ENCODE measurements at places on chromosomes 1 and 21.

GRCh38 chr1:60527567-60527966 lies 454.0 kb upstream of the C1orf87 start:
- DNase-seq, result no peak

DNA sequence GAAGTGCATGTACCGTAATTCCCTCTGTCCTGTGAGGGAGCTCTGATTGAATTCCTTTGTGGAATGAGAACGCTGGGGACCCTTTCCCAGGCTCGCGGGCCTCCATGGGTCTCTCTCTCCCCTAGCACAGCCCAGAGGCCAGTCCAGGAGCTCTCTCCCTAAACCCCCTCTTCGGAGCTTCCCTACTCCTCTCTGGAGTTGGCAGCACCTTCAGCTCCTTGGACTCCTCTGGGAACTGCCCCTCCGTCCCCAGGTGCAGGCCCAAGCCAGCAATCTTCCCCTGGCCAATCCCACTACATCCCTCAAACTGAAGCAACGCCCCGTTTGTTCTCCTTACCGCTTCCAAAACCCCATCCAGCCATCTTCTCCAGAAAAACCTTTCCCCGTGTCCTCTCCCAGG lies 10.5 kb upstream of the SYNC start:
- no peak for DNase-seq

DNA sequence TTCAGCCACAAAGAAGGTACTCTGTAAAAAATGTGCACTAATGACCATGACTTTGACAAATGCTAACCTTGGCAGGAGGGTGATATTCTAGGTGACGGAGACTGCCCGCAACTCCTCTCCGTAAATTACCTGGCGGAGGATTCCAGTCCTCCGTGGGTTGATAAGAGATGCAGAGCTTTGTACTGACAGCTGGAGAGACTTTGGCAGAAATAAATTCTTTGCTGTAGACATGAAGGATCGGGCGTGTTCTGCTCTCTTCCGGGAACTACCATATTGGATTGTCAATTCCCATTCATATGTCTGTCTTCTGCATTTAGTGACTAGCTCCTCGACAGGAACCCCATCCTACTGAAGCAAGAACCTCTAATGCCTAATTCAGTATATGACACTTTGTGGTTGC lies 158.3 kb upstream of the KAZN start:
- no peak for DNase-seq

- no peak for DNase-seq
Measured at GRCh38 chr1:65056866-65057265, 90.5 kb upstream of the JAK1 start.

DNA sequence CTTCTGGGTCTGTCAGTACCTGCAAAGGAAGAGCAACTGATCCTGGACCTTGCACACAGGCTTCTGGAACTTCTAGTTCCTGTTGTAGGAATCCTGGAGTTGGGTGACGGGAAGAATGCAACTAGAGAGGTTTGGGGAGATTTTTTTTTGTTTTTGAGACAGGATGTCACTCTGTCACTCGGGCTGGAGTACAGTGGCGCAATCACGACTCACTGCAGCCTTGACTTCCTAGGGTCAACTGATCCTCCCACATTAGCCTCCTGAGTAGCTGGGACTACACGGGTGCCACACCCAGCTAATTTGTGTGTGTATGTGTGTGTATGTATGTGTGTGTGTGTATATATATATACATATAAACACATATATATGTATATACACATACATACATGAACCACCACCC lies 18.8 kb downstream of the ENTREP3 start:
- DNase-seq, result no peak

DNA sequence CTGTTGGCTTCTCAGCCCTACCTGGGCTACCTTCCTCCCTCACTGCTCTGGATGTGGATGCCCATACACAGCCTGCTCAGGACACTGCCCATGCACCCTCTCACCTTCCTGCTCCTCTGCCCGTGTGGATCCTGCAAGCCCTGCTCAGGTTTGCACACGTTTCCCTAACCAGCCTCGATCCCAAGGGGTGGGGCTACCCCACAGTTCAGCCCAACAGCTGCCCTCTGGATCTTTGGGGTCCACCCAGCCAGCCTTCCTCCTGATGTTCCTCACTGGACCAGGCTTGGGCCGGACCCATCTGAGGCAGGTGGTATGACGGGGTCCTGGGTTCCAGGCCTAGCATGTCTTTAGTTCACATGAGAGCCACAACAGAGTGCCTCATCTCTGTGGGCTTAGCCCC lies 4.7 kb downstream of the TMEM54 start:
- DNase-seq, result no peak

DNA sequence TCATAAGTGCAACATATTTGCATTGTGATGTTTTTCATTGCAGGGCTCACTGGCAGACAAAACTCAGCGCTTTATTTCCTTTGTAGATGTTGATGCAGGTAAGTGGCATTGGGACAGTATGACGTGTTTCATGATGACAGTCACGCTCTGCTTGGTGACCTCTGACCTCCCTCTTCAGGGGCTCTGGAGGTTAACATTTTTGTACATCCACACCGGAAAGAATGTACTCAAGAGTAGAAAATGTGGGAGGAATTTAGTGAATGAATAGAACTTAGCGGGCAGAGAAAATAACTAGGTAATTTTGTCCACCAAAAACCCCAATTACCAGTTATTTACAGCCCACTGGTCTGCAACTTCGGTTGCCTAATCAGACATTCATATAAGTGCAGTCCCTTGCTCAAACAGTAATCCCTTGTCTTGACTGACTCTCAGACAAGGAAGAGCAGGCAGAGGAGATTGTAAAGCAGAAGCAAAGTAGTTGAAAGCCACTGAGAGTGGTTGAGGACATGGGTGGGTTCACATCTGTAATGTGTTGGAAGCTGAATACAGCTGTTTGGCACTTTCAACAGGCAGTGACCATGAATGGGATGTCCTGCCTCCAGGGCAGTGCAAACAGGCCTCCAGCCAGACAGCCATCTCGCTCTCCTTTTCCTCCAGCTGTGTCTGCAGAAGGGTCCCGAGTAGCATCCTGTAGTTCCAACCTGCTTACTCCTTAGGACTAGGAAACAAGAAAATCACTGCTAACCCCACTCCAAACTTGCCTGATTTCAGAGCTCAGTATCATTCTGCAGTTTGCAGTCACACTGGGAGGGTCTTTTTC lies 188.9 kb downstream of the NRIP1 start:
- no peak for DNase-seq

- DNase-seq, result no peak
Measured at GRCh38 chr1:75528001-75528400, 82.9 kb downstream of the SLC44A5 start.

DNA sequence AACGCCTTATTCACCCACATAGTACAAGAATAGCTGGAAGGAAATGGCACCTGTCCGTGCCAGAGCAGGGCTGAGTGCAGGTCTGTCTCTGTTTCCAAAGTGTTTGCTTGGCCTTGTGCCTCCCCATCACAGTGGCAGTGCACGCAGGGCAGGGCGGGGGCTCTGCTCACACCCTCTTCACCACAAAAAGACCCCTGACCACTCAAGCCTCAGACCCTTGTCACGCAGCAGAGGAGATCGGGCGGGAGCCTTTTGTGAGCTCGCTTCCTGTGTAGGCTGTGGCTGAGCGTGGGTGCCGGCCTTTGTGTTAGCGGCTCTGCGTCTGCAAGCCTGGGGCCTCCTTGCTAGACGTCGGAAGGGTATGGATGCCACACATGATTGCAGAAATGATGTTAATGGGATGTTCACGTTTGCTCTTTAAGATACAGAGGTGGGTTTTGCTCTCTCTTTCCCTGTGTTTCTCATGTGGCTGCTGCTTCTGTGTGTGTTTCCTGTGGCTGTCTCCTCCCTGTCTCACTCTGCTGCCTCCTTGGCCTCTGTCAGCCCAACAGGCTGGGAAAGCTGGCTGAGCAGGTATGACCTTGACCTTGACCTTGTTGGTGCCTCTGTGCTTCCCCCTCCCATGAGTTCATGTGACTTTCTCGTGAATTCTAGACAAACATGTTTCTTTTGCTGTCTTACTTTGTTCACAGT lies 45.4 kb downstream of the S100B start:
- no peak for DNase-seq

GRCh38 chr1:55623311-55623710 lies 408.1 kb upstream of the USP24 start:
- DNase-seq, result no peak

DNA sequence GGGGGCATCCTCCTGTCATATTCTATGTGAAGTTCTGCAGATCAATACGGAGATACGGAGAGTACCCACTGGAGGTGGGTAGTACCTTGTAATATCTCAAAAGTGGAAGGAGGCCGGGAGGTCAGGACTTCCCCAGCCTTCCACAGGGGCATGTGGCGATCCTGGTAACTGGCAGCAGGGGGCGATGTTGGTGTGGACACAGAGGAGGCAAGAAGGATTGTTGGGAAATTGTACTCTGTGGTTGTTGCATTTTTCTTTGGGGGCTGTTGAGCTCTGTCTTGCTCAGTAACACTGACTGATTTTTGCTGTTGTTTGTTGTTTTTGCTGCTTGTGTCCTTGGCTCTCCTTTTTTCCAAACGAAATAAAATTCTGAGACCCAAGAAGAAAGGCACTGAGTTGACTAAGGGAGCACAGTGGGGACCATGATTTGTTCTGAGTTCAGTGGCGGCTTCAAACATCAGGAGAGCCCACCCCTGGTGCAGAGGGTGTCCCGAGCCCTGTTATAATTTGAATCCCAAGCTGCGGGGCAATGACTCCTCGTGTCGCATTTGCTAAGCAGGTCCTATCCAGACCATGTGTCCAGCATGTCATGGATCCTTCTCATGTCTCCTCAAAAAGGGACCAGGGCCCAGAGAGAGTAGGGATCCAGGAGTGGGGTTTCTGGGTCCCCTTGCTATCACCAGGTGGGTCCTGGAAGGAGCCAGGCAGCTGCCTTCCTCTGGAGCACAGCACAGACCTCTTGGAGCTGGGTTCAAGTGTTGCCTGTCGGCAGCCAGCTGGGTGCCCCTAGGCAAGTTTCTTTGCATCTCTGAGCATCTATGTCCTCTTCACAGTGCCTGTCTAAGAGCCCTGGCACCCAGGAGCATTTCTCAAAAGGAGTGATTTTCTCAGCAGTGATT lies 22.8 kb downstream of the LHX4 start:
- DNase-seq, result peak; percentile 82

DNA sequence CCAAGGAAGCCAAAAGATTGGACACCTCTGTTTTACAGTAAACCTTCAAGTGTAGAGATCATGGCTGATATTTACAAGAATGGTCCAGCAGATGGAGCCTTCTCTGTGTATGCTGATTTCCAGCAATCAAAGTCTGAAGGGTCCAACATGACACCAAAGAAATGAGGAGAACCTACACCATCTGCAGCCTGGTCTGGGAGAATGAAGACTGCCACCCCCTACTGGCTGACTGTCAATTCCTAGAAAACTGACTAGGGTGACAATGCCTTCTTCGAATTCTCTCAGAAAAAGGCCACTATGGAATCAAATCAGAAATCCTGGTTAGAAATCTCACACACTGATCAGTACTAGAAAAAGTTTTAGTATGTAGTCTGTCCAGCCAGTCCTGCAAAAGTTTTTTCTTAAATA lies 83.3 kb downstream of the CDC42BPA start:
- peak; percentile 62 for DNase-seq

- DNase-seq, result peak; percentile 29
Measured at GRCh38 chr1:202802998-202803932, 5.0 kb downstream of the KDM5B start.

- no peak for DNase-seq
Measured at GRCh38 chr1:239125893-239126292, 260.5 kb upstream of the CHRM3 start.

GRCh38 chr1:28470146-28470545 lies 35.7 kb upstream of the RCC1 start:
- no peak for DNase-seq

DNA sequence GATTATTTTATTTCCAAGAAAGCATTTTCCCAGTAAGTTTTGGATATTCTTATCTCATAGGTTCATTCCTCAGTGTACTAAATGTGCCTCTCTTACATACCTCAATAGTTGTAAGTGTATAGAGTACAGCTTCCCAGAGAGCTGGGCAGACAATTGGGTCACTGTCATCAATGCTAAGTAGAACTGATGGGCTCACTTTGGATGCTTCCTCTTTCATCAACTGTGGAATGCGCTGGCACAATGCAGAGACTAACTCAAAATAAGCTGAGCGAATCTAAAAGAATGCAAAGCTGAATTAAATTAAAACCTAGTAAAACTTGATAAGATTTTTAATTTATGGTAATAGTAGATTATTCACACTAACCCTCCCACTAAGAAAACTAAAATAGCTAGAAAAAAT lies 21.5 kb downstream of the LTN1 start:
- DNase-seq, result peak; percentile 4

- no peak for DNase-seq
Measured at GRCh38 chr21:28828981-28829380, 163.7 kb downstream of the LTN1 start.

- peak; percentile 26 for DNase-seq
Measured at GRCh38 chr1:167455786-167456446, 62.4 kb downstream of the CD247 start.

DNA sequence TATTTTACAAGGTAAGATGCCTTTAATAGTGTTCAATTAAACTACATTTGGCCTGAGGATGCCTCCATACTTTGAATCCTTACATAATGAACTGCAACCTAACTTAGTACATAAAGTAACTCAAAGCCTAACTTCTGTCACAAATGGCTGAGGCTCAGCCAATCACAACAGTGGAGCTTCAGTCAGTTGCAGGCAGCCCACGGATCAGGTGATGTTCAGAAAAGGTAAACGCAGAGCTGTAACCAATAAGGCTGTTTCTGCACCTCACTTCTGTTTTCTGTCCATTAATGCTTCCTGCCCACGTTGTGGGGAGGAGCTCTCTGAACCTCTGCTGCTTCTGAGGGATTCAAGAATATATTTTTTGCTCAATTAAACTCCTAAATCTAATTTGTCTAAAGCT lies 94.8 kb upstream of the KIAA0040 start:
- DNase-seq, result no peak

GRCh38 chr1:114154963-114155322 lies 1.3 kb upstream of the SYT6 start:
- DNase-seq, result no peak

GRCh38 chr1:193520472-193520871 lies 334.1 kb upstream of the B3GALT2 start:
- DNase-seq, result no peak

- DNase-seq, result no peak
Measured at GRCh38 chr1:5779608-5780323, 212.5 kb downstream of the NPHP4 start.

DNA sequence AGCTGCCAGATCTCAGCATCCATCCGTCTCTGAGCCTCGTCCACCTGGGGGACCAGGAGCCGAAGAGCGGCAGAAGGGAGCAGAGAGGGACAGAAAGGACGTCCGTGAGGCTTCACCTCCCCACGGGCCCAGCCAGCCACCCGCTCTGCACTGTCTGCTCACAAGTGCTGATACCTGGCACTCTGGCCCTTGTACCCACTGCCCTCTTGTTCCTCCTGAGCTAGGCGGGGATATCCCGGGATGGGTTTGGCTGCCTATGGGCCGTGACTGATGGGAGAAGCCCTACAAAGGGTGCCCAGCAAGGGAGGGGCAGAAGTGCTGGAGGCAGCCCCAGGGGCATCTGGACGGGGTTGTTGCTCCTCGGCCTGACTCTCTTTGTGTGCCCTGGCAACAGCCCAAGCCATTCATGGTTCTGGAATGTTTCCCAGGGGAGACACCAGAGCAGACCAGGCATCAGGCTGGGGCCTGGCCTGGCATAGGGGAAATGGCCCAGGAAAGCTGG lies 57.6 kb downstream of the LDLRAD2 start:
- no peak for DNase-seq
